Jurkat, Clone E6-1 (cell line): ENCODE measurements at places on chromosomes 6 and 20.

DNA sequence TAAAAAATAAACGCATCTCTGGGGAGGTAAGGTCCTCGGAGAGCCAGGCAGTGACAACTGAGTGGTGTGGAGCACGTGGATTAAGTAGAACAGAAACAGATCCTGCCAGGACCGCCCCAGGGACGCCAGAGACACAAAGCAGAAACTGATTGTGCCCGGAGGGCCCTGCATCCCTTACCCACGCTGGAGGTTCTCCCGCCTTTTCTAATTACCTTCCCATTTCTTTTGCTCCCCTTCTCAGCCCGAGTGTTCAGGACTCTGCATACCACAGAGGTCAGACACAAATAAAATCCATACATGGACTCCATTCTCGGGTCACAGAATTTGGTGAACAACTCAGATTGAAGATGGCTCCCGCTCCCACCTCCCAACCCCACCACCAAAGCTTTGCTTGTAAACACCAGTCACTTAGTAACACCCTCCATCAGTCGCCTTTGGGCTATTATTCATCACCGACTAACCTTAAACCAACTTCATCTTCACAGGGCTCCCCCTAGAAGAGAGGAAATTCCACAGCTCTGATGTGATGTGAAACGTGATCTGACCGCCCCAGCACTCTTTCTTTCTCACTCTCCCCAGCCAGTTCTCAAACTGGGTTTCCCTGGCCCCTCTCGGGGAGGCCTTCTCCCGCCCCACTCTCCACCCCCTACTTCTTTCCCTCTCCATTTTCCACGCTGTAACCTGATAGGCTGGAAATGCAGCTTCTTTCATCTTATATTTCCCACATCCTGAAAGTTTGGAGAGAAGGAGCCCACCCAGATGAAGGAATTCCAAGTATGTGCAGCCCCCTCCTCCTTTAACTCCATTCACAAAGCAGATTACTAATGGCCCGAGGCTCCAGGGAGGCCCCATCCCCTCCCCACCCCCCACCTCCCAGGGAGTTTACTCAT lies 32.5 kb upstream of the PIM1 start:
- no peak for DNase-seq

DNA sequence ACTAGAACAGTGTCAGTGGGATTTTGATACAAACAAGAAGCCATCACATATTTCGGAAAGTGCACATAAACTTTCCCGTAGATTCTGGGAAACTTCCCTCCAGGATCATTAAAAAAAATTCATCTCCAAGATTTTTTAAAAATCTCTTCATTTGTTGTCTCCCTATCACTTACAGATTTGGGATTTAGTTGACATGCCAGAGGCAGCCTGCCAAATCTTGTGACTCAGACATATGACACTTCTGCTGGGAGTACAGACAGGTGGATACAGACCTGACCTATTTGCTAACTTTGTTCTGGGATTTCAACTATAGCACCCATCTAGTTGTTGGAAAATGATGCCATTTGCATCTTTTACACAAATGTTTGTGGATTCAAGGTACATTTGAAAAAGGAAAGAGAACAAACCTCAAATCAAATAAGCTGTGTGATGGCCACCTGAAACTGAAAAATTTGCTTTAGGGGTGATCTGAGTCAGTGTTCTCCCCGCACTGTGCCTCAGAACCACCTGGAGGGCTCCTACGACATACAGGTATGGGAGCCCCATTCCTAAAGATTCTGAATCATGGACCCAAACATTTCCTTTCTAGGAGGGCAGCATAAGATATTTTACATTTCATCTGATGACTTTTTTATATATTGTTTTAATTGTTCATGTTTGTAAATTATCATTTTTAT lies 21.9 kb upstream of the CD2AP start:
- no peak for DNase-seq

DNA sequence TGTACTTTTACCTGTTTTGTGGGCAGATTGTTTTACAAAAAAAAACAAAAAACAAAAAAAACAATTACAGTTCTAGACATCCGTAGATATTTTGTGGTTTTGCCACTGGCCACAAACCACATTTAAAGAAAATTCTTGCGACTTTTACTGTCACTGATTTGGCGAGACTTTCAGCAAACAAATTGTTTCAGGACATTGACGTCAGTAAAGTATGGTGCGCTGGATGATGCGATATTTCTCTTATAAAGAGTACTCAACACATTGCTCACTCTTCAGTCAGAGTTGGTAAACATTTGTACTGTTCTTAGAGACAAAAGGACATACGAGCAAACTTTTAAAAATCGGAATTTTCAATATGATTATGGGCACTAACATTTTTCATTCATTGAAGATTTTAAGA lies 229.8 kb downstream of the HAO1 start:
- peak; percentile 22 for DNase-seq

GRCh38 chr6:157219201-157220200 lies 103.8 kb downstream of the TMEM242 start:
- no peak for DNase-seq

- DNase-seq = no peak
These were observed 55.7 kb upstream of the NOP56 start for GRCh38 chr20:2596673-2597279.

GRCh38 chr20:22560817-22561216 lies 23.6 kb downstream of the FOXA2 start:
- DNase-seq = no peak

- DNase-seq = no peak
These were observed 56.9 kb downstream of the FAM217A start for GRCh38 chr6:4021854-4022695.

DNA sequence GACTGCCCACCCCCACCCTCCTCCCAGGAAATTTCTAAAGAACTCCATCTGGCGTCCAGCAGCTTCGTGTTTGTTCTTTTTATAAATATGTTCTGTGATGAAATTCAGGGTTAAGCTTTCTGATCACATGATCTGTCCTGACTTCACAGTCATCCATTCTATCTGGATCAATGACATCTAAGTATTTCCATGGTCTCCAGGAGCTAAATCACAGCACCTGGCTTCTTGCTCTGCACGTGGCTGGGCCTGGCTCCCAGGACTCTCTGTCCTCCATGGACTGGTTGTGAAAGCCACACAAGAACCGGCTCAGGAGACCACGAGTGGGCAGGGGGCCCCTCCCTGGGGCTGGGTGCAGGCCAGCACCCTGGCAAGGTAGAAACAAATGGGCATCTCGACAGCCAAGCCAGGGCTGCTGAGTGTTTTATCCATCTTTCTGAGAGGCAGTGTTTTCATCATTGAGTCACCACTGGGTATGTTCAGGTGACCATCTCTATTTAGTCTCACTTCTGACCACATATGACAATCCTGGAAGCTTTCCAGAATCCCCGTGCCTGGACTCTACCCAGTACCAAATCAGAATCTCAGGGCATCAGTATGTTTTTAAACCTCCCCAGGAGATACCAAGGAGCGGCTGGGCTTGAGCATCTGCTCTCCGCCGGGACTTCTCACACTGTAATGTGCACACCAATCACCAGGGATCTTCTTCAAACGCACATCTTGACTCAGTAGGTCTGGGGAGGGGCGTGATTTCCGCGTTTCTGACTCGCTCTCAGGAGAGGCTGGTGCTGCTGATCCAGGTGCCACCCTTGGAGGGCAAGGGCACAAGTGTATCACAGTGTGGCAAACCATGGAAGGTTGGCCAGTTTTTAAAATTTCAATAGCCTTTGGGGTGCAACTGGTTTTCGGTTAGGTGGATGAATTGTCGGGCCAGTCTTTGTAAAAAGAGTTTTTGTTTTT lies 31.6 kb upstream of the PXDC1 start:
- no peak for DNase-seq

GRCh38 chr6:160031442-160031841 lies 62.6 kb downstream of the IGF2R start:
- DNase-seq = no peak

DNA sequence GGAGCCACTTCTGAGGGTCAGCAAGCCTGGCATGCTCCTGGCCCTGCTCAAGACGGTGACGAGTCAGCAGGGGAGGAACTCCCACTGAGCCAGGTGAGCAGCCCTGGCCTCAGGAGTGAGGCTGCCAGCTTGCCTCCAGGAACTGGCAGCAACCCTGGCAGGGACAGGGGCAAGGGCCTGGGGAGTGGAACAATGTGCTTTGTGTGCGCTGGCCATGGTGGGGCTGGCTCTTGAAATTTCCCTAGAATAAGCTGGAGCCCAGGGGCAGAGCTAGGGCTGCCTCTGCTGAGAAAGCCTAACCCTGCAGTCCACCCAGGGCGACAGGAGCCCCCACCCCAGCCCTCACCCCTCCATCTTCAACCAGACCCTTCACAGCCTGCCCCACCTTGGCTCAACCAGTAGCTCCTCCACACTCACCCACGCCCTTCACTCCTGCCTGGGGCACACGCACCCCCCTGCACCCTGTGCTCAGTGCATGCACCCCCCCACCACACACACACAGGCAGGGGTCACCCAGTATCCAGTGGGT lies 88.0 kb downstream of the MRPL14 start:
- DNase-seq = no peak

GRCh38 chr6:69138148-69138547 lies 503.1 kb downstream of the ADGRB3 start:
- no peak for DNase-seq

DNA sequence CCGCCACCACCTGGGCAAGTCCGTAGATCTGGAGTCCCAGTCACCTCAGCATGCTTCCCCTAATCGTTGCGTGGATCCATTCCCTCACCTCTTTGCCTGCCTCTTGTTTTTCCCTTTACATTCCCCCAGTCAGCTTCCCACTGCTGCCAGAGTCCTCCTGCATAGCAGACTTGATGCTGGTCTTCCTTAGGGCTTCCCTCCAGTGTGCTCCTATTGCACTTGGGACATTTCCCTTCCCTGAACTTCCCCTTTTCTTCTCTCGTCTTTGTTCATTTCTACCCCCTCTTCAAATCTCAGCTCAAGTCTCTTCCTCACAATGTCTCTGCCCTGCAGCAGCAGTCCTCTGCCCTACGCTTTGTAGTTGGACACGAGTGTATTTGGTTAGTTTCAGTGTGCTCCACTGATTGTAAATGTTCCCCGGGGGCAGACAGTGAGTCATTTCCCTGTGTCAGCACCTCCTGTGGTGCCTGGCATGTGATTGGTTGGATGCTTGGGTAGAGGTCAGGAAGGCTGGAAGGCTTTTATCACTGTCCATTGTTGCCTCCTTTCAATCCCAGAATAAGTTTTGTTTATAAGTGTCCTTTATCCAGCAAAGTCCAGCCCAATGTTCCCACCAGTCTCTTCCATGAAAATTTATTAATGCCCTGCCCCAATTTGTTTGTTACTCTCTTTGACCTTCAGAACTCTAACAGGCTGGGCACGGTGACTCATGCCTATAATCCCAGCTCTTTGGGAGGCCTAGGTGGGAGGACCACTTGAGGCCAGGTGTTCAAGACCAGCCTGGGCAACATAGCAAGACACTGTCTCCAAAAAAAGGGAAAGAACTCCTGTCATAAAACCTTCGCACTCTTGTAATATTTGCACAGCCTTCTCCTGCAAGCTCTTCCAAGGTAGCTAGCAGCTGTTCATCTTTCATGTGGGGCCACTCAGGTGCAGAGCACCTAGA lies 38.3 kb downstream of the FAM120B start:
- DNase-seq = no peak

- no peak for DNase-seq
These were observed 37.5 kb upstream of the SMOC2 start for GRCh38 chr6:168403370-168404005.

DNA sequence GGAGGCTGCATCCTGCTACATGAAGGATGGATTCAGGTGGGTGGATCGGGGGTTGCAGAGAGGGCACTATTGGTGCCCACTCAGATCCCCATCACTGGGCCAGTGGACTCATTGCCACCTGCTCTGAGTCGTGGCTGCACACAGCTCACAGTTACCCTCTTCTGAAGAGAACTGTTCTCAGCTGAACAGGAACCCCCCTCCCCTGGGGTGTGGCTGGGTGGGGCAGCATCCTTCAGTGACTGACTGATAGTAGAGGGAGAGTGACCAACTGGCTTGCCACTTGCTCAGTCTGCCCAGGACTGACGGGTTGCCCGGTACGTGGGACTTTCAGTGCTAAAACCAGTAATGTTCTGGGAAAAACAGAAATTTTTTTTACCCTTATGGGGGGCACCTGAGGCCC lies 494.0 kb upstream of the CHD6 start:
- no peak for DNase-seq

DNA sequence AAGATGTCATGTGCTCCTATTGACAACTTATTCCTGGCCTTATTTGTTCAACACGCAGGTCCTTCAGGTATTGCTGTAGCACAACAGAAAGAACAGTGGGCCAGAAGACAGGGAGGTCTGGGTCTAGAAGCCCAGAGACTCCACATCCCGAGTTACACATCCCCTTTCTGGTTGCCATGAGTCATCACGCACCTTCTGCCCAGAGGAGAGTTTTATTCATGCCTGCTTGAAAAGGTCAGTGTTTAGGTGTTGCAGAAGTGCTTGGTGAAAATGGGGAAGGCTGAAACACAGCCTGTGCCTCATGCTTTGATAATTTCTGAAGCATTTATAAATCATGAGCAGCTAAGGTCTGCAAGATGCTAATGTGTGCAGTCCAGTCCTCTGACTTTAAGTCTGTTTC lies 256.4 kb downstream of the GMPR start:
- no peak for DNase-seq

DNA sequence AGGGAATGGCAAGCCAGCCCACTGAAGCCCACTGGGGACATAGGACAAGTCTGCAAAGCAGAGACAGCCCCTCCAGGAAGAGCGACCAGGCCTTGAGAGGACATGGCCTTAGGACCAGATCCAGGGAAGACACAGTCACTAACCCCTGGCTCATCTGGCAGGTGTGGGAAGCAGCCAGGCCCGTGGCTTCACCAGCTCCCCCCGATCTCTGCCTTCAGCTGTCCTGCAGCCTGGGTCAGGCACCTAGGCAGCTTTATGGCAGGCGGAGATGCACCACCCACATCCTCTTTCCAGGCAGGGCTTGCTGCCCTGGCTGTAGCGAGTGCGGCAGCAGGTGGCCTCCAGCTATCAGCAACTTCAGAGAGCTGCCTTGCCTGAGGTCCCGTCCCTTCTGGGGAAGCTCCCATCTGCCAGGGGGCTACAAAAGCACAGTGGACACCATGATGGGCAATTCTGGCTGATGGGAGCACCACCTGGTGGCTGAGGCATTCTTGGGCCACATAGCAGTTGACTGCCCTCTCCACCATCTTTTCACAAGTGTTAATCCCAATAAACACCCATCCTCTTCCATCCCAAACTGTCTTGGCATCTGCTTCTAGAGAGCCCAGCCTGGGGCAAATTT lies 85.8 kb downstream of the DZANK1 start:
- no peak for DNase-seq

- peak; percentile 49 for DNase-seq
These were observed 101.8 kb downstream of the TNFAIP3 start for GRCh38 chr6:137968901-137969300.

- no peak for DNase-seq
These were observed 11.6 kb upstream of the SCGN start for GRCh38 chr6:25640446-25640845.

DNA sequence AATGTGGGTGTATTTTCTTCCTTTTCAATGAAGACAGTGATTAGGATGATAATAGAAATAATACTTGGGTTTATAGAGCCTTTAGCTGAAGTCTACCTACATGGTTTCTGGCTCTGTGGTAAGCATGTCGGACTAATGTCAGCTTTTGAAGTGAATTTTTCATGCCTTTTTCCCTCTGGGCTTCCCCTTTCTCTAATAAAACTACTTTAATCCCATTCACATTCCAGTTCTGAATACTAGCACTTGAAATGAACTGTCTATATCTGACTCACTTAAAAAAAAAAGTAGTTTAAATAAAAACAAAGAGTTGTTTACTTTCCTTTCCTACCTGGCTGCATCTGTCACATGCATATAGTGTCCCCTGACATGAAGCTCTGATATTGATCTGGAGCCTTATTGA lies 545.9 kb upstream of the FLRT3 start:
- DNase-seq = no peak
